Osteocyte (in vitro differentiated cells): ENCODE measurements at places on chromosomes 4 and X. TPM values are rescaled to one million over a fixed set of nuclear protein-coding genes. Genes with fewer than 3 reads are reported as not detected.

GRCh38 chr4:110742143-110742542, 119.3 kb upstream of the PITX2 start:
- no peak for DNase-seq

DDIT4L gene
- total RNA-seq = 0.60 and 0.78 TPM in 2 replicates

DNA sequence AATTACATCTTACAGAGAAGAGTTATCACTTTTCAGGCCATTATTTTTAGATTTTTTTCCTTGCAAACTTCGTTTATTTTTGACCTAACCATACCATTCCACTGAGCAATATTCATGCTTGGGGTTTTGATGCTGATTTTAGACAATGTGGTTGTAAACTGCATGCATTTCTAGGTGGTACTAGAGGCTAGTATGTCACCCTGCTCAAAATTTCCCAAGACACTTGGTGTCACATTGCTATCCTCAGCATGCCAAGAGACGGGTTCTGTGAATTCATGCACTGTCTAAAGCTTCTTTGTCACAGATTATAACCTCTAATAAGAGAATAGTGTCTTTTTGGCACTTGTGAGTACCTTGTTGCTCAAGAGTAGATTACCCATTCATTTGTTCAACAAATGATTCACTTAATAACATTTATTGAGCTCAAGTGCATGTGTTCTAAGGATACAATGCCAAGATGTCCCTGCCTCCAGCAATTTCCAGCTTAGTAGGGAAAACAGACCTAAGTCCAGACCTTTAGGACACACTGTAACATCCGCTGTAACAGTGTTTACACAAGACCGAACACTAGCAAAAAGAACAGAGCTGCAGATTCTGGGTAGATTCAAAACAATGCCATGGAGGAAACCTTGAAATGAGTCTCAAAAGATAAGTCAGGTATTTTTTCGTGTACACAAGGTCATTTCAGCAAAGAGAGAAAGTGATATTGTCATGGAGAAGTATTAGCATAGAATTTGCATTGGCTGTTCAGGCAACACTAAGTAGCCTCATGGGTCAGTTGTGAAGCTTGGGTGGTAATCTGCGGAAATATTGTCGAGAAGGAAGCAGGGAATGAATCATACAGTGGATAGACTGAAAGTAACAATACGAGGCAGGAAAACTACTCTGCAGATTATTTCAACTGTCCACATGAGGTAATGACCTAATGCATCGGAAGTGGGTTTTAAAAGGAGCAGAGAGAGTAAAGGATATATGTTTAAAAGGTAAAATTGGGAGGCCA, 515.1 kb upstream of the ZFP42 start:
- no peak for DNase-seq

GRCh38 chrX:53294024-53294648, 12.8 kb upstream of the IQSEC2 start:
- no peak for DNase-seq

HMX1 gene
- 3.2 and 3.5 TPM in 2 replicates for total RNA-seq

GRCh38 chr4:173859091-173859713, 329.2 kb upstream of the HAND2 start:
- DNase-seq = no peak

- DNase-seq = peak; percentile 90
These were observed 71.0 kb upstream of the AFAP1 start for GRCh38 chr4:8010618-8011017.

DNA sequence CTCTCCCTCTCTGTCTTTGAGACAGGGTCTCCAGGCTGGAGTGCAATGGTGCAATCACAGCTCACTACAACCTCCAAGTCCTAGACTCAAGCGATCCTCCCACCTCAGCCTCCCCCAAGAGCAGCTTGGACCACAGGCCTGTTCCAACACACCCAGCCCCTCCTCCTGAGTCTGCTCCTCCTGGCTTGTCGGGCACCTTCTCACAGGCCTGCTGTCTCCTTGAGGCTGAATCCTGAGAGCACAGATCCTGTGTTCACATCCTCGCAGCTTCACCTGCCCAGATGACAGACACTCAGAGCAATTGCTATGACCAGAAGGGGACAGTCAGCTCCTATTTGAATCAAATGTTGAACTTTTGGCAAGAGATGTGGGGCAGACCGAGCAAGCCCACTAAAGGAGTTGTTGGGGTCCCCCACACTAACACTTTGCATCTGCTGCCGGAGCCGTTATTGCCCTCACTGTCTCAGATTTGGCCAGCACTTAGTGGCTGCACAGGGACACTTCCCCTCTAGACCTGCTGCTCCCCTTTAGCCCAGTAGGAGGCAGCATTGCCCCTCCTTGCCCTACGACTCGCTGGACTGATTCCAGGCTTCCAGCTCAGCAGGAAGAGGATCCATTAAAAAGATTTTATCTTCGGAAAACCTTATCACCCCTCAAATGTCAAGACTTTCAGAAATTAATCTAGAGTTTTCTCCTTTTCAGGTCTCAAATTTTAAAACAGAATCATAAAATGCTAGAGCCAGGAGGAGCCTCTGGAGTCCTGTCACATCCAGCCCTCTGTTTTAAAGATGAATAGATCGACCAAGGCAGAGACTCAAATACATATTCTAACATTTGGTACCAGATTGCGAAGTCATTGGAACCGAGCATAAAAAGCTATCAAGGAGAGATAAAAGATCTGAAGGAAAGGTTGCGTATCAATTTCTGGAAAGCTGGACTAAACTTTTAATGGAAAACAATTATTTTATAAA, 113.7 kb downstream of the USP46 start:
- peak; percentile 91 for DNase-seq

GRCh38 chrX:39361736-39362135, 560.5 kb downstream of the MID1IP1 start:
- DNase-seq = no peak

GRCh38 chr4:84878546-84878945, 87.9 kb downstream of the WDFY3 start:
- no peak for DNase-seq

GRCh38 chr4:148831945-148832344, 389.7 kb upstream of the NR3C2 start:
- no peak for DNase-seq

ENAM gene
- total RNA-seq = not detected in 2 replicates

TCEAL7 gene
- 13.4 and 14.7 TPM in 2 replicates for total RNA-seq

- DNase-seq = no peak
These were observed 172.8 kb downstream of the SHROOM3 start for GRCh38 chr4:76607846-76608245.

SAGE1 gene
- total RNA-seq = not detected in 2 replicates

DNA sequence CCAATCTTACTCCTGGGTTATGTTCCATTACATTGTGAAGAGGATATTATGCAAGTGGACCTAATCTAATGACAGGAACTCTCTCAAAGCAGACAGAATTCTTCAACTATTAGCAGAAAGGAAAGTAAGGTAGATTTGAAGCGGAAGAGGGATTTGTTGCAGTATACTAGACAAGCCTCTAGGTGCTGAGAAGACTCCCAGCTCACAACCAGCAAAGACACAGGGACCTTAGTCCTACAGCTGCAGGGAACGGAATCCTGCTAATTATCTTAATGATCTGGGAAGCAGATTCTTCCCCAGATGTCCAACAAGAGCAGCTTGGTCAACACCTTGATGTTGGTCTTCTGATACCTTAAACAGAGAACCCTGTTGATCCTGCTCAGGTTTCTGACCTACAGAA, 73.6 kb downstream of the STK32B start:
- DNase-seq = no peak

- no peak for DNase-seq
These were observed 2.8 kb upstream of the CRLF2 start for GRCh38 chrX:1215123-1215823.

DNA sequence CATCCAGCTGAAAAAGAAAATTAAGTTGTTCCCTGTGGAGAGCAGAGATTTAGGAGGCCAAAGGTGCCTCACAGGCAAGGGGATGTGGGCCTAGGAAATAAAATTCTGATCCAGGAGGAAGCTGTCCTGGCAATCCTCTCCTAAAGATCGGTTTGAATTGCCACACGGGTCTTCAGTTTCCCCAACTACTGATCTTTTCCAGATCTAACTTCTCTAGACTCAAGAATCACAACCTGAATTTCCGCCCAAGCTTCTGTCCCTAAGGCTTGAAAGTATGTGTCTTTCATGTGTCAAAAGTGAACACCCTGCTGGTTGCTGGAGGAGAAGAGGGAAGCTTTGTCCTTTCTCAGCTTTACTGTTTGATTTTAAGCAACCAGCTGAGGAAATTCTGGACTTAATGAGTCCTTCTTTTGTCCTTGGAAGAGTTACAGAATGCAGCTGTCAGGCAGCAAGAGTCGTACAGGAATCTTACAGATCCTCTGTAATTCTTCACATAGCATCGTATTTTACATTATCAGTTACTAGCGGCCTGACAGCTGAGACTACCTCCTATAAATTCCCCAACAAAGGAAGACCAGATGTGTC, 93.8 kb downstream of the INPP4B start:
- DNase-seq = no peak

ABRAXAS1 gene
- total RNA-seq = 18.4 and 19.7 TPM in 2 replicates

DNA sequence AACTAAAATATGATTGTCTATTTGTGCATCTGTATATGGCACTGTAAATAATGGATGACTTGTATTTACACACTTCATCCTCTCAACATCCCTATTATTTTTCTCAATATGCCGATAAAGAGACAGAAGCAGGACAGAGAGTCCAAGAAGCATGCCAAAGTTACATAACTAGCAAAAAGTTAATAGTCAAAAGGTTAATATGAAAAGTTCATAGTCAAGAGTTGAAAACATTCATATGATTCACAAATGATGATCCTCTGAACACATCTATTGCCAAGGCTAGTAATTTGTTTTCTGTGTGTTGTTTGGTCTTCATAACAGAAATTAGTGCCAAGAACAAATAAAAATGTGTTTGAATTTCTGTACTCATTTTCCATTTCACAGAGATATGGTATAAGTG, 231.0 kb downstream of the ADAMTS3 start:
- no peak for DNase-seq

- DNase-seq = no peak
These were observed 32.4 kb downstream of the LRBA start for GRCh38 chr4:150982557-150983233.

- DNase-seq = no peak
These were observed 205.0 kb downstream of the CAMK2D start for GRCh38 chr4:113556382-113557134.

PPP3CA gene
- 40.5 and 41.5 TPM in 2 replicates for total RNA-seq

ARHGAP24 gene
- 29.3 and 29.6 TPM in 2 replicates for total RNA-seq

GRCh38 chrX:33273535-33273934, 62.2 kb upstream of the DMD start:
- no peak for DNase-seq

DNA sequence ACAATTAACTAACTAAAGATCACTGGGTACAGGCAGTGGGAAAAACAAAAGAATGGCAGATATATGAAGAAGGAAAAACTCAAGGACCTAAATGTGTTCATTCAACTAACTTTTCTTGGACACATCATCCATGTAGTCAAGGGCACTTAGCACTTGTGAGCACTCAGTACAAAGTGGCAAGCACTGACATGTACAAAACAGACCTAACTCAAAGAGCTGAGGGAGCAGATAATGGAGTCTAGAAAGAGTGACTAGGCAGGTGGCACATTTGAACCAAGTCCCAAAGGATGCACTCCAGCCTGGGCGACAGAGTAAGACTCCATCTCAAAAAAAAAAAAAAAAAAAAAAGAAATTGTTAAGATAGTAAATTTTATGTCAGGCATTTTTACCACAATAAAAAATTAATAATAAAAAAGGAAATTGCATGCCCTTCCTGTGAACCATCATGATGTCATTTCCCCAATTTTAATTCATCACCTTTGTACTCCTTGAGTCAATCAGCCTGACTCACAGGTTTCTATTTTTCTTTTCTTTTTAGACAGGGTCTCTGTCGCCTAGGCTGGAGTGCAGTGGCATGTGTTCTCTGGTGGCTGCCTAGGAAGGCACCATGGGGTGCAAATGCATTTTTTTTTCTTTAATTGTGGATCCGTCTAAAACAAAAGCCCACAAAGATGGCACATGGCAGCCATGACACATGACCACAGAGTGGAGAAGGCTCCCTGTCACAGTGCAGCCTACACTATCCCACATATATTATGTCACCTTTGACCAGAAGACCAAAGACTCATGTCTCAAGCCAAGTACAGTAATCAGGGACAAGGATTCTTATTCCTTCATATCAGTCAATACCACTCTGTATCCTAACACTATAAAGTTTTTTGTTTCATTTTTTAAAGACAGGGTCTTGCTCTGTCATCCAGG, 91.9 kb downstream of the CHST7 start:
- no peak for DNase-seq

BEX1 gene
- 9.3 and 10.7 TPM in 2 replicates for total RNA-seq

DNA sequence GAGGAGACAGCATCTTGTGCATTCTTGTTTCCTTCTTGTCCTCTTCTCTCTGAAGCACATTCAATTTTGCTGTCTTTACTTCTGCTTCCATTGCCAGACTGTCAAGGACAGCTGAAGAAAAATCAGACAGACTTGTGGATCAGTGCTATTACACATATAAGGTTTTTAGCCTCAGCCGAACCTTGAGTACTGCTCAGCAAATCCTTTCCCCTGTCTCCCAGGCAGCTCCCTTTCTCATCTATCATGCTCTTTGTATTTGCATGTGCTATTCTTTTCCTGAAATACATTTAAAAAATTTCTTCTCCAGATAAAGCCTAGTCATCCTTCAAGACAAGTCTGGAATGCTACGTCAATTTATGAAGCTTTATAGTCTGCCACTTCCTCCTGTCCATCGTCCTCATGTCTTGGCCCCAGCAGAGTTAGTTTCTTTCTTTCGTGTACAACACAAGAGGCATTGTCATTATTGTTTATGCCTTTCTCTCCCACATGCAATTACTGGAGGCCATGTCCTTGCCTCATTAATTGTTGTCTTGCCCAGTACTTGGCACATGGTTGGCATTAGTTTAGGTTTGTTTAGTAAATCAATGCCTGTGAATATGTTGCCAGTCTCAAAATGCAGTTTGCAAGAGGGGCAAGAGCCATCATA, 45.1 kb downstream of the ADGRL3 start:
- DNase-seq = no peak

- DNase-seq = no peak
These were observed 78.1 kb downstream of the QDPR start for GRCh38 chr4:17433827-17434226.

RBM46 gene
- total RNA-seq = not detected in 2 replicates

DNA sequence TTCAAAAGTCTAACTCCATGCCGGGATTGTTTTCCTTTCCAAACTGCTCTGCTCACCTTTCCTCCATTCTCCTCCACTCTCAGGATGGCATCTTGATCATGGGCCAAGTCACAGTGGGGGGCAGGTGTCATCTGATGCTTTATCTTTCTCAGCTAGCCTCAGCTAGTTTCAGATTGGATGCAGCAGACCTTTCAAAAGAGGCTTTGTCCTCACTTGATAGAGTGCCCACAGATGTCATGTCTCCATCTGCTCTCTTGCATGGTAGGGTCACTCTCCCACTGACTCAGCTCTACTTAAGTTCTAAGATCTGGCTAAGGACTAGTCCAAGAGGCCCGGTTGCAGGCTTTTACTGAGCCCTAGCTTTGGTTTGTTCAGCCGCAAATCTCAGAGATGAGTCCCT, 341.8 kb upstream of the GALNT7 start:
- DNase-seq = no peak

KLHL13 gene
- total RNA-seq = not detected in 2 replicates

OCRL gene
- 49.8 and 52.8 TPM in 2 replicates for total RNA-seq

GRCh38 chrX:2402361-2402690, 98.5 kb downstream of the DHRSX start:
- peak; percentile 68 for DNase-seq
